Trophoblast cell (in vitro differentiated cells and primary cell): ENCODE measurements at places on chromosomes 2 and 18.

- no peak for DNase-seq
Measured at GRCh38 chr18:10487154-10487553, 32.7 kb downstream of the APCDD1 start.

DNA sequence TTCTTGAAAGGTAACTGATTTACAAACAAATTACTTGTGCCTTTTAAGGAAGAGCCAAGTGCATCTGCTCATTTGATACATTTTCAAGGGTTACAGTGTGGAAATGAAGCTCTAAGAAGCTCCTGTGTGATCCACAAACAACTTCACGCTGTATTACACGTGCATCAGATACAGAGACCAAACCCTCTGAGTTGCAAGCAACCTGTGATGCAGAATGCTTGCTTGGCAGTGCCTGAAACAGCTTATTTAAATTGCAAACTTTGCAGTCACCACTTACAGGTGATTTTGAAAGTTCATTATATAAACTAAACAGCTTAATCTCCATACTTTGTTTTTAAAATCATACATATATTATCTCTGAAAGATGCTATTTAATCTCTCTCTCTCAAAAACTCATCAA lies 50.1 kb downstream of the ZEB2 start:
- no peak for DNase-seq

GRCh38 chr18:67518566-67518965 lies 2.0 kb upstream of the DSEL start:
- peak; percentile 60 for DNase-seq

- peak; percentile 14 for DNase-seq
Measured at GRCh38 chr2:239991689-239992314, 33.3 kb downstream of the NDUFA10 start.

- peak; percentile 82 for DNase-seq
Measured at GRCh38 chr2:162926501-162926900, 87.9 kb upstream of the KCNH7 start.

DNA sequence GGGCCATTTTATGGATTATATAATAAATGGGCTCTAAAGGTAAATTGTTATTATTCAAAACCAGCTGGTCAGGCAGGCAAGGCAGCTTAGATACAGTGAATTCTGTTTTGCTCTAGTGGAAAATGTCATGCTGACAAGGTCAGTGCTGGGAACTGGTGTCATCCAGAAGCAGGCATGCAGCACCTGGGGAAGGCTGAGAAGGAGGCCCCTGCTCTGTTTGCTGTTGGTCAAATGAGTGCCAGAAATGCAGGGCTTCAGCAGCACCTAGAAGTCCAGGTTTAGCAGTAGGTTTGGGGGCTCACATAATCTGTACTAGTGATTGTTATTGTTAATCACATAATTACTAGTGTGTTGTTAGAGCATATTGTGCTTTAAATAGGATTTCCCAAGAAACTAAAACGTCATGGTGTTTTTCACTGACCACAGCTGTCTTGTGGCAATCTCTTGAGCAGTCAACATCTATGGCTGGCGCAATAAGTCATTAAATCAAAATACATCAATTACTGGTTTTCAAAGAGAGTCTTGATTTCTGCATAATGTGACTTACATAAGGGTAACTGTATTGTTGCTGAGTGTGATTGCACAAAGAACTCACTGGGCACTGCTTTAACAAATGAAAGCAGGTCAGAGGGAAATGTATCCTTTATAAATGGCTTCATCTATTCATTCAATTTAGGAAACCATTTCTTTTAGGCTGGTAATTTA lies 99.1 kb downstream of the MYO3B start:
- DNase-seq: no peak

DNA sequence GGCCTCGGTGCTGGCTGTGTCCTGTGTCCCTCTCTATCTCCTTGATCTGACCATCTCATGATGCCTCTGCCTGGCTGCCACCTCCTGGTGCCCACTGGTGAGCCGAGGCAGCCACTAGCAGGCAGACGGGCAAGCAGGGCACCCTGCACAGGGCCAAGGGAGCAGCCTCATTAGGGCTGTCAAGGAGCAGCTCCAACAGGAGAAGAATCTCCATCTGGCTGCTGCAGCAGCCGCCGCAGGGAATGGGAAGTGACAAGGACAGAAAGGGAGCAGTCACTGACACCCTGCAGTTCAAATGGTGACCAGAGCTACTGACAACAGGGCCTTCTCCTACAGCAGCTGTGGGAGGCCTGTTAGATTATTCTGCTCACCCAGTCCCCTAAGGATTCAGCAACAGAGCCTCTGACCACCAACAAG lies 32.6 kb downstream of the ALPK2 start:
- DNase-seq: no peak

DNA sequence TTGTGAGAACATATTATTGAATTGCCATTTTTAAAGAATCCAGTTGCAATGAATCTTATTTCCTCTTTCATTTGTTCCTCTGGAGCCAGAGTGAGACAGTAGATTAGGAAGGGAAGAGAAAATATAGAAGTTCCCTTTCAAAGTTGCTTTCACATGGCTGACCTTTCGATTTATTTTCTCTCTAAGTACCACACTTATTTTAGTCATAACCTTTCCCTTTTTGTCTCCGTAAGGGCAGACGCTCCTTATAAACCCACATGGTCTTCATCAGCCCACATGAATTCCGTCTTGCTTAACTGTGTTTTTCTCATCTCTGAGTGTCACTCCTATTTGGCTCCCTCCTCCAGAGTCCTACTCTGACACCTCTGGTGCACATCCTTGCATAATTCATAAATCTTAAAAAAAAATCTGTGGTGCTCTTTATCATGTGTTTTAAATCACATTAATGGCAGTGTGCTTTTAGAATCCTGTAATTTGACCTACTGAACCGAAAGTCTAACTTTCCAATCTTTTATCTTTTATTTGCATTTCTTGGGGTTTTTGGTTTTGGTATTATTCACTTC lies 38.5 kb upstream of the ZNF396 start:
- DNase-seq: peak; percentile 14

DNA sequence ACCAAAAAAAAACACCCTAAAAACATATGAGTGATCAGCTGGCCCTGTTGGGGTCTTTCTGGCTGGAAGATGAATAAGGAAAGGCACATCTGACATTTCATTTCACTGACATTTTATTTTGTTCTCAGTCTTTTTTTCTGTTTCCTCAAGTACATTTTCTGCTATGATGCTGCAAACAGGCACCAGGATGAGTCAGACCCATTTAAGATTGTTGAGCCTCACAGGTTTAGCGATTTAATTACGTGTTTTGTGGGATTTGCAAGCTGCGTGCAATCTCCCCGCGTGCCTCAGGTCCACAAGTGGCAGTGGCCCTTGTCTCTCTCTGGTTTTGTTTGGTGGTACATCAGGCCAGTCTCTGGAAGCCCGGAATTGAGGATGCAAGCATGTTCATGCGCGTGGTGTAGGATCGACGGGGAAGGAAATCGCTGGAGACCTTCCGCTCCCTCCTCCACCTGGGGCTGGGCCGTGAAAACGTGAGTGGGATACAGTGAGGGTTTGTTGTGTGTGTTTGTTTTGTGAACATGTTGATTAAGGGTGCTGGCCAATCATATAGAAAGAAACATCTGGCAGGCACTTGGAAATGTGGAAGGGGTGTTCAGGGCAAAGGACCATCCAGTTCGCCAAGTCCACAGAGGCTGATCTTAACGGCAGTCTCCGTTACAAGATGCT lies 120.2 kb upstream of the ZNF516 start:
- no peak for DNase-seq

GRCh38 chr2:72033636-72034035 lies 114.0 kb downstream of the CYP26B1 start:
- no peak for DNase-seq

GRCh38 chr2:222241128-222241870 lies 57.5 kb downstream of the PAX3 start:
- no peak for DNase-seq

DNA sequence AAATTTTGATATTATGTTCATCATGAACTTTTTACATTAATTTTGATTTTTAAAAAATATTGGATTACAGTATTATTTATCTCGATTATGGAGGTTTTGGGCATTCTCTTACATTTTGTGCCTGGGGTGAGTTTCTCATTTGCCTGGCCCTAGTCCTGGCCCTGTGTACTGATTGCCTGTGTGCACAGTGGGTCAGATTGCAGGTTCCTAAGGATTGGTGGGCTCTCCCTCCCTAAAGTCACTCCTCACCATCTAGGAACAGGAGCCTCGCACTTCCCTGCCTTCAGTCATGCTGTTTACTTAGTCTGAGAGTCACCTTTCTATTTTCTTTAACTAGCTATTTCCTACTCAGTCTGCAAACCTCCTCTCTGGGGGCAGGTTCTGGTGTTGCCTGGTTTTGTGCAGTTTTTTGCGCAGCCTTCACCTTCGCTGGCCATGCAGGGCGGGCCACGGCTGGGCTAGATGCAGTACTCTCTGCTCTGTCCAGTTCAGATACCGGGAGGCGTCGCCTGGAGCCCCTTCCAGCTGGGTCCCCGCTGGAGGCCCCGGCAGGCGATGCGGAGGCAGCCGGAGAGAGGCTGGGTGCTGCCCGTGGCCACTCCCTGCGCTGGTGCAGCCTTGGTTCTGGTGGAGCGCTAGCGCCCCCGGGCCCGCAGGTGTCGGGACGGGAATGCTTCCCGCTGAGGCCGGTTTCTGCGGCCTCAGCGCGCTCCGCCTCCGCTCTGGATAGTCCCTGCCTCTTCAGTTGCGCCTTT lies 23.3 kb upstream of the MC5R start:
- DNase-seq: peak; percentile 64

GRCh38 chr2:216447293-216447692 lies 35.0 kb downstream of the SMARCAL1 start:
- DNase-seq: no peak

DNA sequence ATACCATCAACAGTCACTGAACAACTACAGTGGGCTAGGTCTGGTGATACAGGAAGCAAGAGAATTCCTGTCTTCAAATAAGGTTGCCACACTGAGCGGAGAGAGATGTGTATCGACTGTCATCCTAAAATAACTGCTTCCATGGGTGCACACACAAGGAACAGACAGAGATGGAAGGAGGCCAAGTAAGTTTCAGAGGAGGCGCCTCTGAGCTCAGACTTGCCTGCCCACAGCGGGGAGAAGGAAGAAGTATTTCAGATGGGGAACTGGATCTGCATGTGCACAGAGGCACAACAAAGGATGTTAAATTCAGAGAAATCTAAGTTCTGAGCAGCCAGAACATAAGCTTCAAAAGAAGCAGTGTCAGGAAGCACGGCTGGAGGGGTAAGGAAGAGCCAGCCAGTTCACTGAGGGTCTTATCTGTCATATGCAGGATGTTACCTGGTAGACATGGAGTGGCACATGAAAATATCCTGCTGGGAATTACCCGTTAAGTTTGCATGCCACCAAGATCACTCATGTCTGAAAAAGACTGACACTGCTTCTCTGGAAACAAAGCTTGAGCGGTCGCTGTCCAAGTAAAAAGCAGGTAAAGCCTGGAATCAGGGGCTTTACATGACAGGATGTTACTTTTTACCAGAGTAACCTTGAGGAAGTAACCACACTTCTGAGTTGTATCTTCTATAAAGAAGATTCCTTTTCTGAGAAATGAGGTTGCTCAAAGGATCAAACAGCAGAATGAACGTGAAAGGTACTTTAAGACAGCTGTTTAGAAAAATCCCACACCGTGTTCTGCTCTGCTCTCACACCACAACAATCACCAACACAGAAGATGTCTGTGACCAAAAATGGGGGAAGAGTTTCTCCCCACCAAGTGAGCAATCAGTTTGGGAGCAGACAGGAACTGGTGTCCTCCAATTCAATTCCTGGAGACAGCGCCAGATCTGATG lies 260.2 kb downstream of the NBAS start:
- DNase-seq: no peak

DNA sequence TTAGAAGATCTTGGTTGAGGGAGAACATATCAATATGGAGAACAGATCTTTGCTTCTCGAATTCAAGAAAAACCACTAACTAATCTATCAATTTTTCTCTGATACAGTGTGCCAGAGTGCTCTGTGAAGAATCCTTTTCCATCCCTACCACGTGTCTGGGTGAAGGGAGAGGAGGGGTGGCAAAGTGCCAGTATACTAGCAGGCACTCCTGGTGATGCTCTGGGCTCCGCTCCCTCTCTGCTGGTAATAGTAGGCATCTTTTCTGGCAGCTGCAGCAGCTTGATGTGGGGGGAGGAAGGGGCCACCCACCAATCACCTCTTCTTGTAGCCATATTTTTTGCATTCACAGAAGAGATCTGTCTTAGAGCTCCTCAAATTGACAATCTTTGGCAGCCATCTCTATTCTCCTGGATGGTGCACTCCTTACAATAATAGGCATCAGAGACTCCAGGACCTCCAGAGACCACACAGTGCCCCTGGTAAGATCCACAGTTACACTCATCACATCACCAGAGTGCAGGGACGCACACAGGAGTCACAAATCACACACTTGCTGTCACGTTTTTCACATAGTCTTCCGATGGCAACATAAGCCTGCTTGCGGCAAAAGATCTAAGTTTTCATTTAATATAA lies 15.7 kb downstream of the STK39 start:
- DNase-seq: no peak

DNA sequence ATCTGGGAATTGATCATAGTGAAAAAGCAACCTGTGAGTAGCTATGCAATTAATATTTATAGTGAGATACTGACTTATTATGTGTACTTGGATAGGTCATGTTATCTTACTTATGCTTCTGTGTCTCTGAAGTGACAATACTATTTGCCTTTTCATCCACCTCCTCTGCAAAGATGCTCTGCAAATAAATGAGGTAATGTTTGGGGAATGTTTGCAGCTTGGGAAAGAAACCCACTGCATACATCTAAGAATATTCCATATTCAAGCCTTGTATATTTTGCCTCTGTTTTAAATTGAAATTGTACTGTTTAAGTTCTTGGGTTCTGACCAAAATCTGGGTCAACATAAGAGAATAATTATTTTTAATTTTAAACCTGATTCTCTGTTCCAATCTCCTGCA lies 217.4 kb upstream of the DTNA start:
- DNase-seq: no peak

GRCh38 chr2:88654714-88655113 lies 27.4 kb upstream of the EIF2AK3 start:
- no peak for DNase-seq

DNA sequence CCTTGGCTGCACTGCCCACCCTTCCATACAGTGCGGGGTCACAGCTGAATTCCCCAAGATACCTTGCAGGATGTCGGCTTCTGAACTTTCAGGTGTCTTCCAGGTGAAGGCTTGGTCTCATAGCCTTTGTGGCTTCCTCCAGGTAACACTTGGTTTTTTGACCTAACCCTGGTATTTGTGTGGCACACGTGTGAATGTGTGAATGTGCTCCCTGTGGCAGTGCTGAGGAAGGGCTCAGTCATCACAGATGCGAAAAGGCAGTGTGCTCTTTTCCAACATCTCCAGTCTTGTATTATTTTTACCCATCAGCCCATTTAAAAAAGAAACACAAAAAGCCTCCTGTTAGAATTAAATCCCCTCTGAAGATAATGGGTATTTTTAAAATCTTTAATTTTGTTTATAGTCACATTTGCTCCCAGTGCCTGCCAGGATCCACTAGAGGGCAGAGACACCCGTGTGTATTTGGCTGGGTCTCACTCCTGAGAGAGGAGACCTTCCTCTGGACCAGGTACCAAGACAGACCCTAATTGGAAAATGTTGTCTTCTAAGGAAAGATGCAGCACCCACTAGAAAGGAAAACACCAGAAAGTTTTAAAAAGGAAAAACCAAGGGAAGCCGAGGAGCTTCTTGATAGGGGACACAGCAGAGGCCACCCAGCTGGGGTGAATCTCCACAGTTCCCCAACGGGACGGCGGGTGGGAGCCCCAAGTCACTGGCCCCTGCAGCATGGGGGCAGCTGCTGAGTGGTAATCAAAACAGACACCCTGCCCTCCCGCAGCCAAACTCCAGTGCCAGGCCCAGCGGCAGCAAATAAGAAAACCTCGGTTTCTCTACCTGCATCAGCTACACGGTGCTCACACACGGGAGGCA lies 27.7 kb downstream of the FAM110C start:
- DNase-seq: no peak
